ENCODE measurements at places on chromosomes 6 and 20.

DNA sequence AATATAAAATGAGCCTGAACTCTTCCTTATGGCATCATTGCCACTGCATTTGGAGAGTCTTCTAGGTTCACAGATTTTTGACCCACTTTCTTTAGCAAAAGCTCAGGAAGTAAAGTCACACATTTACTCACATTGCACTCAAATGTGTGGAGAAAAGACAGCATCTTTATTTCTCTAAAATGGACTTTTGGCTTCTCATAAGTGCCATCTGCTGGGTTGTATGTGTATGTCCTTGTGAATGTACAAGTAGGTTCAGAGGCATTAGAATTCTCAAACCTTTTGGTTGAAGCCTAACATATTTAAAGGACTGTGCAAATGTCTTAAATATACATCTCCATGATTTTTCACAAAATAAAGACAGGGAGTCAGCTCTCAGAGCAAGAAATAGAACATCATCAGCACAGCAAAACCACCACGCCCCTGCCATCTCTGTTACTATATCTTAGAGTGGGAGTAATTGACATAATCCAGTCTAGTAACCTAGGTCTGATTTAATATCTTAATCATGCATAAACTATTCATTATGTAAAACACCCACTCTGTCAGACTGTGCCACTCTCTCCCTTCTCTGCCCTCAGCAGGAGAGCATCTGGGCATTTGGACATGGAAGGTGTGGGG is 42.2 kb upstream of the SPTLC3 start:
- no peak for DNase-seq

- no peak for DNase-seq
Measured at GRCh38 chr6:14269436-14269835, 151.9 kb downstream of the CD83 start.

DNA sequence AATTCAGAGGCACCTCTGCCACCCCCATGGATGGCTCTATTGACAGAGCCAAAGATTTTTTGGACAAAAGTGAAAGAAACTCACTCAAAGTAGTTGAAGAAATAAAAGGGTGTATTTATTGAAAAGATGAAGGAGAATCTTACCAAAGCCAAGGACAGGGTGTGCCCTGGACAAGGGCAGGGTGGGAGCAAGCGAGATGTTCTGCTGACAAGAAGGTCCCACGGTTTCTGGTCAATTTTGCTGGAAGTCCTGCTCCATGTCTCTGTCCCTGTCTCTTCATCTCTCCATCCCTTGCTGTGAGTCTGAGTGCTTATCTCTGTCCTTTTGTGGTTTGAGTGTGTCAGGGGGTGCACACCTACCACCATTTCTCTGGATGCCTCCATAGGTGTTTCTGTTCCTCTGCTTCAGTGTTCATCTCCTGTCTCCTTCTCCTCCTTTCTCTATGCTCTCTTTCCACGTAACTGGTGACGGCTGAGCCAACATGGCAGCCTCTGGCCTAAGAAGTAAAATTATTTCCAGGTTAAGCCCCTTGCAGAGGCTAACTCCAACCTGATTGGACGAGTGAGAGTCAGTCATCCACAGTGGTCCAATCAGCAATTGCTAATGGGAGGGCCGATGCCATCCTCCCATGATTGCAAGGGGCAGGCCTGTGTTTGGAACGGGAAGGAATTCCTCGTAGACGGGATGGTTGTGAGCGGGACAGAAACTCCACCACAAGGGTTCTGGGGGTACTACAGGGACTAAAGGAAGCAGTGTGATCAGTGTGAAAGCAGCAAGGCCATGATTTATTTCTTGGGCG is 502.1 kb upstream of the CDH4 start:
- DNase-seq, result no peak

GRCh38 chr20:59145924-59146779 is 17.5 kb upstream of the ZNF831 start:
- DNase-seq, result no peak

- no peak for DNase-seq
Measured at GRCh38 chr6:138004430-138005287, 102.6 kb downstream of the PERP start.
